Body of pancreas (tissue), 4 donors: ENCODE measurements at places on chromosomes 16 and 17. TPM values are rescaled to one million over a fixed set of nuclear protein-coding genes. Genes with fewer than 3 reads are reported as not detected.

POLDIP2 gene
- 50.8 TPM for total RNA-seq

- H3K27ac ChIP-seq, result no peak overlapping the region
- H3K4me1 ChIP-seq, result peaks cover 29% of the 10 kb centered on the region
- H3K36me3 ChIP-seq, result no peaks in the 10 kb centered on the region
Observed at GRCh38 chr17:49496183-49496866, 1.2 kb downstream of the NGFR start.

ENKD1 gene
- 68.0 TPM for total RNA-seq

- H3K4me1 ChIP-seq, result no peaks in the 10 kb centered on the region
- H3K36me3 ChIP-seq, result no peaks in the 10 kb centered on the region
- DNase-seq, result no peak
- no peak overlapping the region for H3K4me3 ChIP-seq
Observed at GRCh38 chr17:73423806-73424205, 112.0 kb upstream of the CDC42EP4 start.

MILR1 gene
- total RNA-seq, result not detected
